ENCODE measurements at places on chromosomes 13 and 19.

DNA sequence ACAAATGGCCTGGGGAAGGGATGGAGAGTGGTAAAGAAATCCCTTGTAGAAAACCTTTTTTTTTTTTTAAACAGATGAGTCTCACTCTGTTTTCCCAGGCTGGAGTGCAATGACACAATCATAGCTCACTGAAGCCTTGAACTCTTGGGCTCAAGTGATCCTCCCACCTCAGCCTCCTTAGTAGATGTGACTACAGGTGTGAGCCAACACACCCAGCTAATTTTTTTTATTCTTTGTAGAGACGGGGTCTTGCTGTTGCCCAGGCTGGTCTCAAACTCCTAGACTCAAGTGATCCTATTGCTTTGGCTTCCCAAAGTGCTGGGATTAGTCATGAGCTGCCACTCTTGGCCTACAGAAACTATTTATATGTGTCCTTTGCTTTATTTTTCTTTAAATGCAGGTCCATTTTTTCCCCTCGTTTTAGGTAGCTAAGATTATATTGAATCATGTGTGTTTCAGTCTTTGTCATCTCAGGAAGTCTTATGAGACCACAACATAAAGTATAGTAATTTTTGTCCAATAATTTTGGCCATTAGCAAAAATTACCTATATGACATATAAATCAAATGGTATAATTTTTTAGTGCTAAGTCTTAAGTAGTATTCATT is 10.5 kb downstream of the LPAR6 start:
- DNase-seq = no peak

DNA sequence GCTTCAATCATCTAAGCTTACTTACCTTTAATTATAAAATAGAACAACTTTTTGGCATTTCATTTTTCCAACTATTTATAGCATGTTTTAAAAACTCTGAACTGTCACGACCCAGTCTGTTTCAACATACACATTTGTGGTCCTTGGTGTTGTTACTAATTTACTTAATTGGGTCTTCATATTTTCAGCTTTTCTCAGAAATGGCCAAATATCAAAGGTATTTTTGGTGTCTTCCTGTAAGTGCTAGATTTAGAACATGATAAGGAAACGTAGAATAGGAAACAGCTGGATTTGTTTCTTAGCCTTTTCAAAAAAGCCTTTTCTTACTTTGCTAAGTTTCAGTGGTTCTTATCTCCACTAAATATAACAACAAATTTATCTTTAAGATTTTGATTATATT is 11.4 kb downstream of the LPAR6 start:
- DNase-seq = no peak

DNA sequence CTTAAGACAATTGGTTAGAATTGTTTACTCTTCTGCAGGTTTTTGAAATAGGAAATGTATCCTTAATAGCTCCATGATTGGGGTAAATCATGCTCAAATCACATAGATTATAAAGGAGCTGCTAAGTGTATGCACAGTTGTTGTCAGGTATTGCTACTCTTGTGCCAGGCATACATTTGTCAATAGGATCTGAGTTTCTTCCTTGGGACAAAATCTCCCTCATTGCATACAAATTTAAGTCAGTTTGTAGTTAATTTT is 109.3 kb upstream of the MLNR start:
- no peak for DNase-seq

DNA sequence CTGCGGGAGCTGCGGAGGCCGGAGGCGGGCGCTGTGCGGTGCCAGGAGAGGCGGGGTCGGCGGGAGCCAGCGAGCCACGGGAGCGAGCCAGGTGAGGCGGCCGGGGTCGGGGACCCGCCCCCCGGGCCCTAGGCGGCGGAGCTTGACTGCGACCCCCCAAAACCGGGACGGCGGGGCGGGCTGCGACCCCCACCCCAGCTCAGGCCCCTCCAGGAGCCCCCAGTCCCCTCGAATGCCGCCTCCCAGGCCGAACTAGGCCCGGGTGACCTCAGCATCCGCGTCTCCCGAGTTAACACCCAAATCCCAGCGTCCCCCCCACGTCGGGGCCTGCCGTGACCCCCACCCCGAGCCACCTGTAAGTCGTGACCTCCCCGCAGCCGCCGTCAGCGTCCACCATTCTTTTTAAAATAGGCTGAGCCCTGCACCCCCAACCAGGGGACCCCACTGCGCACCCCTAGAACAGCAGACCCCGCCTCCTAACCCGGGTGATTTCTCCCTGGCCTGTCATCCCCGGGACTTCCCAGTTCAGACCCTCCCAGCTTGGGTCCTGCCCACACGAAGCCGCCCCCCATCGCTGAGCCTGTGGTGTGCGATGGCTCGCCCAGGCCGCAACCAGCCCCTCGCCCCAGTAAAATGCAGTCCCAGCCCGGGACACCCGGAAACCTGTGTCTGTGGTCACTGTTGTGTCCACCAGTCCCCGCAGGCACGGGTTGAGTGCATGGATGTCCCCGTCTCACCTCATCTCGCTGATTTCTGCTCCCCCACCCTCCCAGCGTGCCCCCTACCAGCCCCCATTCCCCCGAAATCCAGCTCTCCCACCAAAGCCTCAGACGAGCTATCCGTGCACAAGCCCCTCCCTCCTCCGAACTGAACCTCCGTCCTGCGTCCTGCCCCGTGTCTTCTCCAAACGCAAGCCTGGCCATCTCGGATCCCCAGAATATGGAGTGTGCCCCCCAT is 551 bp downstream of the FZR1 start:
- no peak for DNase-seq

DNA sequence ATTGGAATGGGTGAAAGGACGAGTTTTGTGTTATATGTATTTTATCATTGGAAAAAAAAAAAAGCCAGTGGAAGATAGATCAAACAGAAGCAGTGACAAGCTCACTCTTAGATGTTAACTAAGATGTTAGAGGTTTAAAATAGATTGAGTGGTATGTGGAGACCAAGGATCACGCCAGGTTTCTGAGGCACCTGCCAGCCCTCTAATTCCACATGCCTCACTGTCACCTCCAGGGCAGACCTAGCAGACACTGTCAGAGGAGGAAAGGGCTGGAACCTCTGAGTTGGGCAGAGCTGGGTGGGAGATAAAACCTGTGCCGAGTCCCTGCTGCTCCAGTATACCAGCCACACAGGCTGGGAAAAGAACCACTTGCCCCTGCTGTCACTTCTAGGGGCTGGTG is 57.5 kb upstream of the SIAH3 start:
- DNase-seq = no peak

DNA sequence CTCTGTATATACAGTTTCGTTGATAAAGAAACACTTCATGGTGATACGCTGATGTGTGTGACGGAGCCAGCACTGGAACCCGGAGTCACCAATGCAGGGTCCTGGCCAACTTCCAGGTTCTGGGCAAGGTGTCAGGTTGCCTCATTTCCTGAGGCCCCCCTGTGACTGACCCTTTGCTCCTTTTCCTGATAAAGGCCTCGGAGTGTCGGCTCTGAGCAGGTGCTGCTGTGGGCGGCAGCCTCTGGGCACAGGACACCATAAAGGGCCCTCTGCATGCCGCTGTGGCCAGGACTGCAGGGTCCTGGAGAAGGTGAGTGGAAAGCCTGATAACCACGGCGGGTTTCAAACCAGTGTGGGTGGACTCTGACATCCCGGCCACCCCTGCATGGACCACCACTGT is 17.3 kb upstream of the MYDGF start:
- DNase-seq = no peak

Data from NCI-H774 (cell line).